ENCODE measurements at places on chromosomes 16 and 17.
A peak's percentile ranks its signal among the peaks of the same experiment; 100 is the strongest.

- no peak for DNase-seq
Observed at GRCh38 chr17:10046786-10047785, 142.0 kb upstream of the RCVRN start.

GRCh38 chr17:12683299-12683698 lies 17.6 kb downstream of the MYOCD start:
- no peak for DNase-seq

DNA sequence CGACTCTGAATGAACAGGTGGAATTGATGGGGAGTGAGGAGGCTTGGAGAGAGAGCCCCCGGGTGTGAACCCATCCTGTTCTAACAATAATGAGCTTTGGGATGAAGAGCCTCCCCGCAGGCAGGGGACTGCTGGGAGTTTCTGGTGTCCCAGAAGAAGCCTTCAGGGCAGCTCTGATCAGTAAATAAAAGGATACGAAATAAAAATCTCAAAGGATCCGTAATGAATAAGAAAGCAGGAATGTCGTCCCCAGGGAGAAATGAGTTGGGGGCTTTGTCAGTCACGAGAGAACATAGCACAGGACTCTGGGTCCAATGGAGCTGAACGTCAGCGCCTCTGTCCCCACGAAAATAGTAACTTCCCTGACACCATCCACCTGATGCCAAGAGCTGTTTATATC lies 113.4 kb downstream of the PITPNC1 start:
- DNase-seq = no peak

DNA sequence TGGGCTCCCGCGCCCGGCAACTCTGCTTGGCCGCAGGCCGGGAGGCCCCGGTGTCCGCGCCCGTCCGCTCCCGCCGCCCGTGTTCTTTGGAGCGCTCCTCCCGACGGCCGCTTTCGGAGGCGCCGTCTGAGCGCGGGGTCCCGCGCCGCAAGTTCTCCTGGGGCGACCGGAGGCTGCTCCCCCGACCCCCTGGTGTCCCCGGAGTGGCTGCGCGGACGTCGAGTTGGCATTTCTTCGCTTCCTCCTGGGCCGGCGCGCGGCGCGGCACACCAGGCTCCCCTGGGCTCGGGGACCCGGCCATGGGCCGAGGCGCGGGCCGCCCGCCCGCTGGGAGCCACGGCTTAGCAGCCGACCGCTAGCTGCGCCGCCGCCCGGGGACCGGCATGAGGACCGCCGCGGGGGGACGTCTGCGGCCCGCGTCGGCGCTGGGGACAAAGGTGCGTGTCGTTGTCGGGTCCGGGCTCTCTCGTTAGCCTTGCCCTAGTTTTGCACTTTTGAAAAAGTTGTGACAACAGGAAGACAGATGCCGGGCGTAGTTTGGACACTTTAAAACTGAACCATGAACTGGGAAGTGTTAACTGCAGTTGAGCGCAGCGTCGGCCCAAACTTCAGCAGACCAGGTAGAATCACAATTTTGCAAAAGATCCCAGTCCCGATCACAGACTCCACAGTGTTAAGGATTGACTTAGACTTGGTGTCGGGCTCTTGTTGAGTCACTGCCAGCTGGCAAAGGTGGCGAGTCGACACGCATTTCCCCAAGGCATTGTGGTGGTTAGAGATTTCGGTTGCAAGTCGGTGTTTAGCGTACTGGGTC lies 700 bp downstream of the UBN1 start:
- peak; percentile 7 for DNase-seq

- peak; percentile 53 for DNase-seq
Observed at GRCh38 chr17:7177191-7177953, 1.8 kb downstream of the ASGR1 start.

- no peak for DNase-seq
Observed at GRCh38 chr16:49806446-49806845, 49.5 kb downstream of the ZNF423 start.

- DNase-seq = no peak
Observed at GRCh38 chr17:61168506-61168905, 231.1 kb upstream of the TBX2 start.

DNA sequence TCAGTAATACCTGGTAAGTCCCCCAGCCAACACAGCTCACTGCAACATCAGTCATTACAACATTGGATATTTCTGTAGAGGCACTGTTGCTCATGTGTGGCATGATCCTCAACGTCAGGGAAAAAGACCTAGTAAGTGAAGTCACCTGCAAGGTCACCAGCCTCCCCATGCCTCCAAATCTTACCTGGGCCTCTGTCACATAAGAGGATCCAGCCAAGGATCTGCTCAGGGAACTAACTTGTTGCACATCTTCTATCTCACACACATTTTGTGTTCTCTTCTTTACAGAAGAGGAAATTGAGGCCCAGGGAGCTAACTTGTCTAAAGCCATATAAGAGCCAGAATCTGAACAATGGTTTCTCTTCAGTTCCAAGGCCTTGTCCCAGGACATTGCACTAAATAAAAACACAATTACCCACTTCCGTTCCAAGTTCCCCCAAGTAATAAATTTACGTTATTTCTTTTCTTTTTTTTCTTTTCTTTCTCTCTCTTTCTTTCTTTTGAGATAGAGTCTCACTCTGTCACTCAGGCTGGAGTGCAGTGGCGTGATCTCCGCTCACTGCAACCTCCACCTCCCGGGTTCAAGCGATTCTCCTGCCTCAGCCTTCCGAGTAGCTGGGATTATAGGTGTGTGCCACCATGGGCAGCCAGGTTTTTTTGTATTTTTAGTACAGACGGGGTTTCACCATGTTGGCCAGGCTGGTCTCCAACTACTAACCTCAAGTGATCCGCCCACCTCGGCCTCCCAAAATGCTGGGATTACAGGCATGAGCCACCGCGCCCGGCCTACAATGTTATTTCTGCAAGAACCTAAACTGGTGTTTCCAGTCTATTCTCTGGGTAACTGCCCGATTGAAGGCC lies 1.3 kb downstream of the SHMT1 start:
- no peak for DNase-seq

DNA sequence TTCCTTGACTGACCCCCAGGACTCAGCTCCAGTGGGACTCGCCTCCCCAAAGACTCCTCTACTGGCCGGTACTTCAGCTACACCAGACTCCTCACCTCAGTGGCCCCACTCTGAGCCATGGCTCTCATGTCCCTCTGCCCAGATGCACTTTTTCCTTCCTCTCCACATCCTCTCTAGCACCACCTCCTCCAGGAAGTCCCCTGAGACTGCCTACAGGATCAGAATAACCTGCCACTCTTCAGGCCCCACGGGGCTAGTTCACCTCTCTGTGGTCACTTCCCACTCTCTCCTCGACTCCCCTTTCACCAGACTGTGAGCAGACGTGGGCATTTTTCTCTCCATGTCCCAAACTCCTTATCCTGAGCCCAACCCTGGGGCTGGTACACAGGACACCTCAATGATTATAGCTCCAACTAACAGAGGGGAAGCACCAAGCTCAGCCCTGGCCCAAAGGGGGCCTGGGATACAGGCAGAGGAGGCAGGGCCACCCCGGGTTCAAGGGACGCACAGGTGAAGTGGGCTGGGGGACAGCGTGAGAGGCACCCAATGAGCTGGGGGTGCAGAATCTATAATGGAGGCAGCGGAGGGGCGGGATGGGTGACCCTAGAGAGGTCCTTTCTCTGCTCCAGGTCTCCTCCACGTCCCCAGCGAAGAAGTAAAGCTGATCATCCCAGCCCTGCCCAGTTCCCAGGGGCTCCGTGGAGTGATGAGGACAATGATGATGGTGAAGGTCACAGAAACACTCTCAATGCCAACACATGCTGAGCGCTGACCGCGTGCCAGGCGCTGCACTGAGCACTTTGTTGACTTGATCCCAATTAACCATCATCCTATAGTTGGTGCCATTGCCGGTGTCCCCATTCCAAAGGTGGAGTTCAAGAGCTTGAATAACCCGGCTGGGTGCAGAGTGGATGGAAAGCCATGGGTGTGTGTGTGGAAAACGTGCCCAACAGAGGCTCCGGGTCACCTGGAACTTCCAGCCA lies 3.9 kb downstream of the TRPV3 start:
- no peak for DNase-seq

GRCh38 chr17:38627957-38628356 lies 22.2 kb upstream of the SRCIN1 start:
- DNase-seq = no peak

DNA sequence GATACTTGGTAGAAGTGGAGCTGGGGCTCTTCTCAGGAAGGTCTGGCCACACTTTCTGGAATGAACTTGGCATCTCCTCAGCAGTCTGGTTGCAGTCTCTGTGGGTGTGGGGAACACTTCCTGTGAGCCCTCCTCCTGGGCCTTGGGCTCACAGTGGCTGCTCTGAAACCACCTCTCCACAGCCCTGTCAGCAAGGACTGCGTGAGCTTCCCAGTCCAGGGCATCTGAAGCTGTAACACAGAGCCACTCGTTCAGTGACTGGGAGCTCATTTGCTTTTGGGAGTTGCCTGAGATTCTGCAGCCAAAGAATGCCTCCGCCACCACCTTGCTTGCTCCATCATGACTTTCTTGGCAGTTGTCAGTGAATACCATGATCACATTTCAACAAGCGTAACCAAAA lies 60.0 kb downstream of the CLEC16A start:
- no peak for DNase-seq

DNA sequence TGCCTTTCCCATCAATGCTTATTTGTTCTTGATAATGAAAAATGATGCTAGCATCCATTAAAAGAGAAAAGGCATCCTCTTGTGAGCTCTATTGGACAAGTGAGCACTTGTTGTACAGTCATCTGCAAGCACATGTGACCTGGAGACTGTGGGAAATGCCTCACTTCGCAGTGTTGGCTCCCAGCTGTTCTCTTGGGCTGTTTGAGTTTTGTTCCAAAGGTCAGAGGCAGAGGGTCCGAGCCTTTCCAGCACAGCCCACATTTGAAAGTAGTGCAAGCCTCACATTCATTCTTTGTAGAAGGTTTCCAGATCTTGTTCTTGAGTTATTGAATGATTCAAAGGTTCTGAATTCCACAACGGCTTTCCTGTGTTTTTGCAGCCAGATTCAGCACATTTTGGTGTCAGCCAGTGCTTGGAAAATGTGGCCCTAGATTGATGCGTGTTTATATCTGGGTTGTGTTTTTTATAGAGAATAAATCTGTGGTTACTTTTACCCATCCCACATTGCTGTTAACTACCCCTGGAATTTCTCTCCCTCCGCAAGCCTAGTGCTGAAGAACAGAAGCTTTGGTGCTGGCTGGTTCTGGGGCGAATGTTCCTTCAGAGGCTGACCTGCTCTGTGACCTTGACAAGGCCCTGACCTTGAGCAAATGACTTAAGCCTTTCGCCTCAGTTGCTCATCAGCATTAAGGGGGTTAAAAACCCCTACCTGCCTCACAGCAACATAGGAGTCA lies 49.8 kb downstream of the CDH1 start:
- no peak for DNase-seq

DNA sequence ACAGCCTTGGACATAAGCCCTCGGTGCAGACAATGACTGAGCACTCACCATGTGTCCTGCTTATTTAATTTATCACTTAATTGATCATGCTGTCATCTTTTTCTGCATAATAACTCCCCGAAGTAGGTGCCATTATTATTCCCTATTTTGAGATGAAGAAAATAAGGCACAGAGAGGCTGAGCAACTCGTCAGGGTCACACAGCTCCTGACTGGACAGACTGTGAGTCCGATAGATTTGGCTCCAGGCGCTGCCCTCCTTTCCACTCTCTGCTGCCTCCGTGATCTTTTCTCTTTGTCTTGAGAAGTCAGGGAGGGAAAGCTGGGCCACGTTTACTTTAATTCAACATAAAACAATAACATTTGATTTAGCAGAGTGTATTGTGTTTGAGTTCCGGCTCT lies 19.0 kb upstream of the N4BP1 start:
- no peak for DNase-seq

DNA sequence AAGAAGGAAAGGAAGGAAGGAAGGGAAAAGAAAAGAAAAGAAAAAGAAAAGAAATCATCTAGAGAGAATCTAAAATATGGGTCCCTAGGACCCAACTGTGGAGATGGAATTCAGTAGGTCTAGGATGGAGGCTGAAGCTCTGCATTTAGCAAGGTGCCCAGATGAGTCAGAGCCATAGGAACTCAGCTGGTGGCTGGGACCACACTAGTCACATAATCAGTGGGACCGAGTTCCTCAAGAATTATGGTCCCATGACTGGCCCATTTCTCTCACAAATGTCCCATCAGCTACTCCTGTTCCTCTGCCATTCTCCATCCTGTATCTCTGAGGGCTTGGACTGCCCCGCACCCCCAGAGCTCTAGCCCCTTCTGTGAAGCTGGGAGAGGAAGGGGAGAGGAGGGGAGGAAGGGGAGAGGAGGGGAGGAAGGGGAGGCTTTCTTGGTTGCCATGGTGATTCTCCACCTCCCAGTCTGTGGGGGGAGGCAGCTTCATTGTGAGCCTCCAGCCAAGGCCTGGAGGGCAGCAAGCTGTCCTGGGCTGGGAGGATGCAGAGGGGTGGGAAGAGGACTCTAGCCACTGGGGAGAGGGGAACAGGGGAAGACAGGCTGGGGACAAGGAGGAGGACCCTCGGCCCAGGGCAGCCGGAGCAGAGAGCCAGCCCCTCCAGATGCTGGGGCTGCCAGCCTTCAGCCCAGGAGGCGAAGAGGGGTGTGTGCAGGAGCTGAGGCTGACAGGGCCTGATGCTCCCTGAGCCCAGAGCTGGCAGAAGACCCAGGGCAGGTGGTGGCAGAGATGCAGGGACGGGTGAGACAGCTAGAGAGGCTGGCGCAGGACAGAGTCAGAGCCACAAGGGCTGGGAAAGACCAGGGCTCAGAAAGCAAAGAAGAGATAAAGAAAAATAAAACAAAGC lies 37.8 kb upstream of the LHX1 start:
- DNase-seq = no peak

GRCh38 chr17:35728551-35728950 lies 2.9 kb upstream of the RASL10B start:
- DNase-seq = no peak

- no peak for DNase-seq
Observed at GRCh38 chr17:67637901-67638641, 79.7 kb upstream of the NOL11 start.

DNA sequence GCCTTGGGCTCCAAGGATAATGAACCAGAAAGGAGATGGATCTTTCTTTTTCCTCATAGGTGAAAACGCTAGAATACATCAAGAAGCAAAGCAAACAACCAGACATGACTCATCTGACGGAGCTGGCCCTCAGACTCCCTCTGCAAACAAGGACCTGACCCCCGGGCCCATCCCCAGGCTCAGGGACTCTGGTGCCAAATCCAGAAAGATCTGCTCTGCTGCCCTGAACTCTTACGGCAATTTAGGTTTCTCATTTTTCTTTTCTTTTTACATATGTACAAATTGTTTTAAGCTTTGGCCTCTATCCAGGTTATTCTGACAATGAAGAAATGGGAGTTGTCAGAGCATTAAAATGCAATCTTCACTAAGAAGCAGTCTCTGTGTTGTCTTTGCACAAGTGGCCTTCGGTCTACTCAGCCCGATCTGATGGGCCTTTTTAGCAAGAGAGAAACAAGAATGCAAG lies 17.7 kb downstream of the KNOP1 start:
- no peak for DNase-seq

- no peak for DNase-seq
Observed at GRCh38 chr16:75282466-75283281, 31.2 kb upstream of the BCAR1 start.
